ENCODE measurements at places on chromosomes 2 and 18.

DNA sequence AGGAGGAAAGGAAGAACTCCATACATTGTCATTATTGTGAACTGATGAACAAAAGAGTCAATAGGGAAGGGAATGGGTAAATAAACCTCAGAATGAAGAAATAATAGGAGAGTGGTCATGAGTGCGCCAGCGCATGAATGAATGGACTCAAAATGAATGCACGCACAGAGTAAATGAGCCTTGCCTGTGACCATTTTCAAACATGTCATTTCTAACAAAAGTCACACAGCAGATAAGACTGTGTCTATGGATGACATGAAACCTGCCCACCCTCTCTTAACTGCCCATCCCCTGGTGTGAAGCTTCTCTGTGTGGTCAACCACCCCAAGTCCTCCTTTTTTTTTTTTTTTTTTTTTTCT, 121.1 kb upstream of the TEX51 start:
- no peak for DNase-seq

GRCh38 chr18:31206787-31207381, 44.2 kb upstream of the DSC1 start:
- peak; percentile 60 for DNase-seq

DNA sequence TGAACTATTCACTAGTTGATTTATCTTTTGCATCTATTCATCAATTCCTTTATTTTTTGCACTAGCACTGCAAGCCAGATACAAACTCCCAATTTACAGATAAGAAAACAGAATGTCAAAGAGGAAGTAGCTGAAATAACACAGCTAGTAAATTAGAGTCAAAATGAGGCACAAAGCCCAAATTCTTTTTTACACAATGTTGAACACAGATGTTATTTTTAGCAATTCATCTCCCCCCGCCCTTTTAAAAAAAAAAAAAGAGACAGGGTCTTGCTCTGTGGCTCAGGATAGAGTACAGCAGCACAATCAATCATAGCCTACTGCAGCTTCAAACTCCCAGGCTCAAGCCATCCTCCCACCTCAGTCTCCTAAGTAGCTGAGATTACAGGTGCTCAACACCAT, 127.8 kb downstream of the CCBE1 start:
- DNase-seq, result no peak

DNA sequence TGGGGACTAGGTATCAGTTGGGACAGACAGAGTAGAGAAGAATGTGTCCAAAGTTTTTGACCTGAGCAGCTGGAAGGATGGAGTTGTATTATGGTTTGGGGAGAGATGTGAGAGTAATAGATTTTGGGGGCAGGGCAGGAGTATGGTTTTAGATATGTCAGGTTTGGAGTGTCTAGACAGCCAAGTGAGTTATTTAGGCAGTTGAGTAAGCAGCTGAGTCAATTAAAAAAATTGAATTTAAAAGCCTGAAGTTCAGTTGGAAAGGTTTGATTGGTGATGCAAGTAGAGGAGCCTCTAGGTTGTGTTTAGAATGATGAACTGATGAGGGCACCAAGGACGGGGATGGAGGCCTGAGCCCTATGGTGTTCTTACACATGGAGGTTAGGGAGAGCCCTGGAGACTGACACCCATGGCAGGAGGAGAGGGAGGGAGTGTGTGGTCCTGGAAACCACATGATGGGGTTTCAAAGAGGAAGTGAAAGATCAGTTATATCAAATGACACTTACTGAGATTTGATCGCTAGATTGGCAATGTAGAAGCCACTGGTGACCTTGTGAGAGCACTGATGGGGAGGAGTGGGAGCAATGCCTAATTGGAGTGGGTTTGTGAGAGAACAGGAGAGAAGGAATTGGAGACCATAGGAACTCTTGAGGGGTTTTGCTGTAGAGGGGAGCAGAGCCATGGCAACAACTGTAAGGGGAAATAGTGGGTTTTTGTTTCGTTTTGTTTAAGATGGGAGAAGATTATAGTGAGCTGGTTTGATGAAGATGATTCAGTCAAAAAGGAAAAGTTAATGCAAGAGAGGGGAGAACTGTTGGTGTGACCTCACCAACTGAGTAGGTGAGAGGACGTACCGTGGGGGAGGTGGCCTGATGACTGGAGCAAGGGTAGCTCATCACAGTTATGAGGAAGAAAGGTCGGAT, 10.3 kb downstream of the ITGA6 start:
- DNase-seq, result peak; percentile 40

DNA sequence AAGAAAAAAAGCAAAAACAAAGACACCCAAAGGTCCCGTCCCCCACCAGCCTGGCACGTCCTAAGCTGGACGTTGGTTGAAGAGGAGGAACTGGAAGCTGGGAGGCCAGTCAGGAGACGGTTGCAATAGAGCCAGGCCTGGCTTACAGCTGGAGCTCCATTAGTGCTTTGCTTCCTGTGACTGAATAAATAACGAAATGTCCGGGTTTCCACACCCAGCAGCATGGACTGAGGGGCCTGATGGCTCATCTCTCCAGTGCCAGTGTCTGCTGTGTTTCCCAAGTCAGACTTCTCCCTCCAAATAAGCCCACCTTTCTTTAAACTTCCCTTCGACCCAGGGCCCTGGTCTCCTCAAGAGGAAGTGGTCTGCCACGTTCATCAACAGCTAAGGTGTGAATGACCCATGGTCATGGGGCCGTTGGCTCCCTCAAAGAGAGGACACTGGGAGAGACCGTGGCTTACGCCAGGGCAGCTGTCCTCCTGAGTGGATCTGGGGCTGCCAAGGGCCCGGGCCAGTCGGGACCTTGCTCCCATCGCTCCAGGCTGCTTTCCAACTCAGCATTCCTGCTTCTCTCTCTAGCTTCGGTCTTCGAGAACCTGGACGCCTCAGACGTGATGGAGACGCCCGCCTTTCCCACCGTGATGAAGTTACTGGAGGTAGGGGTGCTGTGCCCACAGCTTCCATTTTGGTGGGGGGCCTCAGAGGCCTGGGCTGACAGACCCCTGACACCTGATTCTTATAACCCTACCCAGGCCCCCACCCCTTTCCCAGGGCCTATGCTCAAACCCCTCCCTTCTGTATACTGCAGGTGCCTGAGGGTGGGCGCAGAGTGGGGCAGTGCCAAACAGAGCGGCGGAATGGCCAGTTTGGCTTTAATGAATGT, 44.9 kb downstream of the MYO7B start:
- DNase-seq, result no peak

DNA sequence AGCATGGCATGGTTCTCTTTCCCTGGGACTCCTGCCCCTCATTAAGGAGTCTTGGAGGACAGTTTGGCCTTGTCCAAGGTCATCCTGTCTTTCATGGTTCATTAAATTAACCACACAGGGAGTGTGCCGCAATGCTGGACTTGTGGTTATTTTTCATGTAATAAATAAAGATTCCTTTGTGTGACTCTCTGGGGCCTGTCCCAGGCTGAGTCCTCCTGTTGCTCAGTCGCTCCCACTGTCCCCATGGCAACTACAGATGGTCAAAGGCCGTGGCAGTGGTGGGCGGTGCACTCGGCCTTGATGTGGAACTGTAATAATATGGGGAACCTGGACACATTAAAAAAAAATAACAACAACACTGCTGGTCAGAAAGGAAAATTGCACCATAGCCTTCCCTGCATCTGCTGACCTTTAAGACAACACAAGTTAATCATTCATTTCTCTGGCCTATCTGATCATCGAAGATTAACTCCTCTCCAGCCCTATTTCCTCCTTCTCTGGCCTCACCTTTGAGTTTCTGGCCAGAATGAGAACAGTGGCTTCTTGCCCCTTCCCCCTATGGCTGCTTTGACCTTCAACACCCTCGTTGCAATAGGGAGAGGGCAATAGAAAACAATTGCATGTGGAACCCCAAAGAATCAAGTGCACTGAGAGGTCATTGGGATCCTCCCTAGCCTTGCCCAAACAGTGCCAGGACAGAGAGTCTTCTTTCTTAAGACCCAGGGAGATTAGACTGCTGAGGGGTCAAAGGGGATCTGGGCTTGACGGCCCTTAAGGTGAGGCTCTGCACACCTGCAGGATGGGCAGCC, 44.7 kb downstream of the PSD4 start:
- DNase-seq, result no peak

DNA sequence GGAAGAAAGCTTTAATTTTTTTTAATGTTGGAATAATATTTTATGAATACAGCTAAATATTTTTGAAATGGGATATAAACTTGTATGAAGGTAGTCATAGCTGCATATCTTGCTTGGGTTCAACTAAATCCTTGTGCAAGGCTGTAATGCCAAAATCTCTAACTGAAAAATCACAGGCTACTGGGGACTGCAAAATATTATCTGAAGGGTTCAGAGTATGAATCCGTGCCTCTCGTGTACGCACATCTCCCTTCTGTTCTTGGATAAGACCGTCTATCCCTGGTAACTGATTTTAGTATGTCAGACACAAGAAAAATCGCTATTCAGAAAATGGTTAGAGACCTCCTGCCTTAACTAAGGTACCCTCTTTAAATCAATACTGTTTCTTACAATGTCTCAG, 71.8 kb downstream of the ACVR1 start:
- DNase-seq, result no peak

DNA sequence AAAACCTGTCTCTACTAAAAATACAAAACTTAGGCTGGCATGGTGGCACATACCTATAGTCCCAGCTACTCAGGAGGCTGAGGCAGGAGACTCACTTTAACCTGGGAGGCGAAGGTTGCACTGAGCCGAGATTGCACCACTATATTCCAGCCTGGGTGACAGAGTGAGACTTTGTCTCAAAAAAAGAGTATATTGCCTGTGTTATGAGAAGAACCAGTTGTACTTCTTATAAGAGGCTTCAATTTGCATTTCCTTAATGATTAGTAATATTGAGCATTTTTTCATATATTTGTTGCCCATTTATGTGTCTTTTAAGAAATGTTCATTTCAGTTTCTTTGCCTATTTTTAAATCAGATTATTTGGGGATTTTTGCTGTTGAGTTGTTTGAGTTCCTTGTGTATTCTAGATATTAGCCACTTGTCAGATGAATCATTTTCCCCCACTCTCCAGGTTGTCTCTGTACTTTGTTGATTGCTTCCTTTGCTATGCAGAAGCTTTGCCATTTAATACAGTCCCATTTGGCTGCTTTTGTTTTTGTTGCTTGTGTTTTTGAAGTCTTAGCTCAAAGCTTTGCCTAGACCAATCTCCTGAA, 75.8 kb upstream of the LRPPRC start:
- no peak for DNase-seq

DNA sequence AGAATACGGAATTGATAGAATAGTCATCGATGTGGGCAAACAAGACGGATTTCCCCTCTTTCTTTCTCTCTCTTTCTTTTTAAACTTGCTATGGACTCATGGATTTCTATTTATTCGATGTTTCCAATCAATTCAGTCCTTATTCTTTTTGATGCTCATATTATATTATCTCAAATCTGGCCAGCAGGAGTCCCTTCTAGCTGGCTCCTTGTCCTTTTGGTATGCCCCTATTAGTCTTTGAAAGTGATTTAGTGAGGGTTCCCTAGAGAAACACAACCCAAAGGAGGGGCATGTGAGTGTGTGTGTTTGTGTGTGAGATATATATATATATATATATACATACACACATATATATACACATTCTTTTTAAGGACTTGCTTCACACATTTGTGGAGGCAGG, 23.5 kb upstream of the BIN1 start:
- no peak for DNase-seq

- peak; percentile 82 for DNase-seq
Measured at GRCh38 chr2:32553829-32554432, 73.9 kb upstream of the TTC27 start.

GRCh38 chr2:199818026-199818425, 33.0 kb downstream of the FTCDNL1 start:
- no peak for DNase-seq

- DNase-seq, result peak; percentile 69
Measured at GRCh38 chr2:60884800-60885199, 3.4 kb downstream of the REL start.

GRCh38 chr2:113276761-113277425, 1.8 kb downstream of the PAX8 start:
- DNase-seq, result no peak

GRCh38 chr2:72214429-72215143, 66.9 kb upstream of the CYP26B1 start:
- DNase-seq, result no peak

DNA sequence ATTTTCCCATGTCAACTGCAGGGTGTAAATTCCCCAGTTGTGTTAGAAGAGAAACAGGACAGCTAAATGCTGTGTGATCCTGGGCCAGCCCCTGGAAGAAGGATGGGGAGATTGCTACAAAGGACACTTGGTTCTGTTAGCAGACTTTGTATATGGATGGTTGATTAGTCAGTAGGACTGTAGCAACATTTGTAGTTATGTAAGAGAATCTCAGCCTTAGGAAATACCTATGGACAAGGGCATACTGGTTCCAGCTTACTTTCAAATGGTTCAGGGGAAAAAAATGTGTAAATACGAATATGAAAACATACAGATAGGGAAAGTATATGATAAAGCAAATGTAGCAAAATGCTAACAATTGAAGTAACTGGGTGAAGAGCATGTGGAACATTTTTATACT, 47.6 kb downstream of the GNAL start:
- no peak for DNase-seq

GRCh38 chr2:9981655-9982054, 30.2 kb downstream of the GRHL1 start:
- no peak for DNase-seq

DNA sequence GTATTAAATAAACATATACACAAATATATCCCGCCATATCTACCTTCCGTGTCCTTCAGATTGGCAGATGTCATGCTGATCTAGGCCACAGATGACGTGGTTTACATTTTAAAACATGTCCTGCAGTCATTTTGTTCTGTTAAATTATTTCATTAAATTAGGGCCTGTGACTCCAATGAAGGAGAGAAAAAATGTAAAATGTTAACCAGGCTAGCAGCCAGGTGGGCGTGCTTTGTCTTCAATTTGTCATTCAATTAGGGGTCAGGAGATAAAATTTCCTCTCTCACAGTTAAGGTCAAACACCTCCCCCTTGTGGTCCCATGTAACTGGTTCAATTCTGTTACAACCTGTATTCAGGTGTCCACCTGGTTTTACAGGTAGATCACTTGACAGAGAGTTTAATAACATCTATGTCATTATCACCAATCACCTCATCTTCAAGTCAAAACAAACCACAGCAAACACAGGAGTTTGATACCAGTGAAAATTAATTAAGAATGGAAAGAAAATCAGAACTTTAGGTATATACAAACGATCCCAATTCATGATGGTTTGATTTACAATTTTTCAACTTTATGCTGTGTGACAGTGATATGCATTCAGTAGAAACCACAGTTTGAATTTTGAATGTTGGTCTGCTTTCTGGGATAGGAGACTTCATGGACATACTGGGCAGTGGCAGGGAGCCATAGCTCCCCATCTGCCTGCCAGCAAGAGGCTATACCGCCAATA, 339.4 kb downstream of the CMPK2 start:
- peak; percentile 9 for DNase-seq
